Activated T-cell treated with anti-CD3 and anti-CD28 coated beads for 24 hours (primary cell): ENCODE measurements at places on chromosomes 7 and 10.

GRCh38 chr7:131122394-131122793 lies 205.3 kb upstream of the MKLN1 start:
- no peak for DNase-seq

- no peak for DNase-seq
Measured at GRCh38 chr10:57979491-57979890, 288.2 kb downstream of the IPMK start.

DNA sequence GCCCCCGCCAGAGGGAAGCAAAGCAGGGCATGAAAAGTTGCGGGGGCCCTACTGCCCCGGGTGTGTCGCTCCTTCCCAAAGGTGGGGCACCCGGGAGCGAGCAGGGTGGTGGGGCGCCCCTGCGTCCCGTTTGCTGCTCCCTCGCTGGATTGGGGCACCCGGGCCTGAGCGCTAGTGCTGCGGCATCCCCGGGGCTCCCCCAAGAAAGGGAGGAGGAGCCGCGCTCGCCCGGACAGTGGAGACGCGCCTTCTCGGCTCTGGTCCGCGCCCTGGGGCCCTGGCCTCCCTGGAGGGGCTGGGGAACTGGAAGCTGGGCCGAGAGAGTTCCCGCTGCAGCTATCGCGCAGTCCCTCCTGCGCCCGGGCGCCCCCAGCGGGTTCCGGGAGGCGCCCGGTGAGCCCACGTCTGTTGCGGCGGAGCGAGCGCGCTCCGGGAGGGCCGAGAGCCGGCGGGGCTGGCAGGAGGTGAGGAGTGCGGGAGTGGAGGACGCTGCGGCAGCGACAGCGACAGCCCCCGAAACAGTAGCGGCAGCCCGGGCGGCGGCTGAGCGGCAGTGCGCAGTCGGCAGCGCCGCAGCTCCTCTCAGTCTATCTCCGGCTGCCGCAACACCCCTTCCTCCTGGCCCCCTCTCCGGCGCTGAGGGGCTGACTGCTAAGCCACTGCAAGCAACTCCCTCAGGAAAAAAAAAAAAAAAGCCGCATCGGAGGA lies 504 bp upstream of the BMPER start:
- DNase-seq = peak; percentile 1

- DNase-seq = no peak
Measured at GRCh38 chr7:143096146-143096545, 35.7 kb upstream of the PIP start.

DNA sequence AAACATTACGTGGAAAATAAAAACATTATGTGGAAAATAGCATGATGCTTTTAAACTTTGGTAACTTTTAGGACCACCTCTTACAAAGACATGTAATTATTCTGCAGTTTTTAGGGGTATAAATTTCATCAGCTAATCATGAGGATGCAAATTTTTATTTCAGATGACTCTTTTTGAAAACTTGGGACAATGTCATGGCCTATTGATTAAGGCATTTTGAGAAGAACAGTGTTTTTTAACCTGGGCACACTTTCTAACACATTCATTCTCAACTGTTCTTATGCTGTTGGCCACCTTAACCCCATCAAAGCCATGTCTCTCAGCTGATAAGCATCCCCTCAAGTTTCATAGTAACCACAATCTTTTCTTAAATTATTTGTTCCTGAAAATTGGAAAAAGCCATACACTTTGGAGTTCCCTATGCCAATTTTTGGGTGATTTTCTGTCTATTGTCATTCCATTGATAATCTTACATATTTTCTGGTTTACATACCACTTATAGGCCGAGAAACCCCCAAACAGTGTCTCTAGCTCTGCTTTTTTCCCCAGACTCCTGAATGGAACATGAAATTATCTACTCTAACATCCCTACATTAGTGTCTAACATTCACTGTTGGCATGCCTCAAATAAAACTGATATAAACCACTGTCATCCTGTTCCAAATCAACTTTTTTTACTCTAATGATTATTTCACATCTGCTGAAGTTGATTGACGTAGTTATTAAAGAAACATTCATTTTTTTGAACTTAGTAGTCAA lies 14.6 kb downstream of the AKR1C3 start:
- DNase-seq = no peak

GRCh38 chr10:27241010-27241651 lies 534 bp upstream of the ACBD5 start:
- no peak for DNase-seq
